Glutamatergic neuron (in vitro differentiated cells): ENCODE measurements at places on chromosomes 6 and 20. TPM values are rescaled to one million over a fixed set of nuclear protein-coding genes. Genes with fewer than 3 reads are reported as not detected.

BPIFA1 gene
- total RNA-seq: not detected

TREML2 gene
- total RNA-seq: not detected

CPXM1 gene
- 28.1 TPM for total RNA-seq

TNNC2 gene
- 0.64 TPM for total RNA-seq

CFB gene
- not detected for total RNA-seq

C6orf52 gene
- 4.1 TPM for total RNA-seq

DNA sequence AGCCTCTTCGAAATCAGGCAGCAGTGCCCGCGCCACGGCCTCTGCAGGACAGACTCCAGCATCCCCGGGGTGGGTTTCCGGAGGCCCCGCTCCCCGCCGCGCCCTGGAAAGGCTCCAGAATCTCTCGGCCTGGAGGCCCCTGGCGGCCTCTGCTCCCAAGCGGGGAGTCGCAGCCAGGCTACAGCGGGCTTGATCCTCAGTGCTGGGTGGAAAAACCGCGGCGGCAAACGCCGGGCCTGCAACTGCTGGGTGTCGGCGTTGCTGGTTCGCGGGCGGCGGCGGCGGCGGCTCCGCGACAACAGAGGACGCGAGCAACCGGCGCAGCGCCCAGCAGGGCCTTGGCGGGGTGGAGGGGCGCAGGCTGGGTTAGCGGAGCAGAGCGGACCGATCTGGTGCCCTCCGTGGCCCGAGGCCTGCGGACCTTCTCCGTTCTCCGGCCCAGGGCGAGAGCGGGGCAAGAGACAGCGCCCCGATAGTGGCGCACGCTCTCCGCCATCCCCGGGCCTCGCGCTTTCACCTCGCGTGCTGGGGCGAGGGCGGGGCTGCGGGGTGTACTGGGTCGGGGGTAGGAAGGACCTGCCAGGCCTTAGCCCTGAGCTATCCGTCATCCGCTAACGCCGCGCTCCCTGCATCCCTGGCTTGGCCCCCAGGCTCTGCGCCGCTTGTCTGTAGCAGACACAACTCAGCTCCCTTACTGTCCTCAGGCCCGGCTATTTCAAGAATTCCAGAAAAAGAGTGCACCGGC is 3.4 kb upstream of the ZNF292 start:
- peak overlapping the region; percentile 97 for H3K27ac ChIP-seq
- H3K4me3 ChIP-seq: peak overlapping the region; percentile 93
- peaks cover 18% of the 10 kb centered on the region for H3K27me3 ChIP-seq
- DNase-seq: peak; percentile 79
- H3K36me3 ChIP-seq: peaks cover 4% of the 10 kb centered on the region

DNA sequence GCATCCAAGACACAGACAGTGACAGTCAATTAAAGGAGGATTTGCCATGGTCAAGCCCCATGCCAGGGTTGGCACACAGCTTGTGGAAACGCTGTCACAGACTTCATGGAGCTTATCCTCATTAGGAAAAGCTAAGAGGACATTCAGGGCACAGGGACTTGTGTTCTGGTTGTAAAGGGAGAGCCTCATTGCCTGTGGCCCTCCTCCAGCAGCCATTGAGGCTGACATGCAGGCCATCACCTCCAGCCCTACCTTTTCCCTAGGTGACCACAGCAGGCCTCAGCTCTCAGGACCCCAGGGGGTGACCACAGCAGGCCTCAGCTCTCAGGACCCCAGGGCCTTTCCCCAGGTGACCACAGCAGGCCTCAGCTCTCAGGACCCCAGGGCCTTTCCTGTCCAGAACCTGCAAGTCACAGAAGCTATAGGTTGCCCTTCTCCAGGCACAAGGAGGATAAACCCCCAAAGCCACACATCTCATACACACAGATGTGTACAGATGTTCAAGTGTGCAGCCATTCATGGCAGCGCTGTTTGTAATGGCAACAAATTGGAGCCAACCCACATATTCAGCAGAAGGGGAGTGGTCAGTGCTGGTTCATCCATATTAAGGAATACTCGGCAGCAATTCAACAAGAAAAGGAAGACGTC is 26.1 kb downstream of the DUSP22 start:
- H3K27ac ChIP-seq: no peak overlapping the region
- H3K4me1 ChIP-seq: peaks cover 7% of the 10 kb centered on the region
- DNase-seq: no peak
- H3K27me3 ChIP-seq: no peaks in the 10 kb centered on the region
- H3K36me3 ChIP-seq: peaks cover 13% of the 10 kb centered on the region

- DNase-seq: no peak
- peaks cover 6% of the 10 kb centered on the region for H3K36me3 ChIP-seq
- no peak overlapping the region for H3K27ac ChIP-seq
- no peak overlapping the region for H3K4me3 ChIP-seq
Observed at GRCh38 chr6:71238351-71238750, 50.3 kb upstream of the OGFRL1 start.

DNA sequence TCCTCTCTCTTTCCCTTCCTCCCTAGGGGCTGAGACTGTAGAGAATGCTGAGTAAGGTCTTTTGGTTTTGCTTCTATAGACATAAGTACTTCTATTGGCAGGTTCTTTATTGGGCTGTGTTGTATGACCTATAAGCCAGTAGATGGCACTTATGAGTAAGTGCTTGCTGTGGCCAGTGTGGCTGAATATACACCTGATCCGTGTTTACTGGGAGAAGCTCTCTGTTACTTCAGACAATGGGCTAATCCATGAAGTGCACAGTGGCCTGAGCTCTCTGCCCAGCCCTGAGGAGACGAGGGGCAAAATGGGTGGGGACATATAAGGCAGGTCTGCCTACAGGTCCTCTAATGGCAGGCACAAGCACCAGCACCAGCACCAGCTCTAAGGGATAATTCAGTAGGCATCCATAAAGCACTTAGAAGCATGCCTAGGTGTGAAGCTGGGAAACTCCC is 610.3 kb downstream of the RNF144B start:
- H3K4me1 ChIP-seq: no peaks in the 10 kb centered on the region
- no peak overlapping the region for H3K27ac ChIP-seq
- H3K36me3 ChIP-seq: no peaks in the 10 kb centered on the region
- no peak for DNase-seq
- H3K27me3 ChIP-seq: no peaks in the 10 kb centered on the region
- H3K4me3 ChIP-seq: no peak overlapping the region

DNA sequence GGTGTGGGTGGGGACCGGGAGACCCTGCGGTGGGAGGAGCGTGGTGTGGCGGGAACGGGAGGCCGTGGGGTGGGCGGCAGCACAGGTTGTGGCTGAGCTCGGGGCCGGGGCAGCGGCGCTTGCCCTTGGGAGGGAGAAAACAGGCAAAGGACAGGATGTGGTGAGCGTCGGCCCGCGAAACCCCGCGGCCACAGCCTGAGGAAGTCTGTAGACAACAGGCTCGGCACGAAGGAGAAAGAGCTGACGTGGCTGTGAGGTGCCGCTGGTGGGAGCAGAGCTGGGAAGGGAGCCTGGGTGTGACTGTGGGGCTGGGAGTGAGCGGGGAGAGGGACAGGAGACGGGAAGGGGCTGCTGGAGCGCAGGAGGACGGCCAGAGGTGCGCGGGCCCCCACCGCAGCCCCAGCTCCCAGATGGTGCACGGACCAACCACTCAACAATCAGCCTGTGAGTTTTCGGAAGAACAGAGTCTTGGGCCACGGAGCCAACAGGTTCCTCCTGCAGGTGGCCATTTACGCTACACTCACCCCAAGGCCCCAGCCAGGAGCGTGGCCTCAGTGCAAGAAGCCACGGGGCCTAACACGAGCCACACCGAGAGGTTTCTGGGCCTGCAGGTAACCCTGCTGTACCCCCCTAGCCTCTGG is 202.8 kb downstream of the DLL1 start:
- DNase-seq: peak; percentile 62
- no peaks in the 10 kb centered on the region for H3K36me3 ChIP-seq
- peaks cover 14% of the 10 kb centered on the region for H3K4me1 ChIP-seq
- H3K27ac ChIP-seq: no peak overlapping the region

- H3K4me1 ChIP-seq: peaks cover 4% of the 10 kb centered on the region
- DNase-seq: no peak
- no peaks in the 10 kb centered on the region for H3K36me3 ChIP-seq
- H3K27me3 ChIP-seq: peaks cover 5% of the 10 kb centered on the region
- H3K27ac ChIP-seq: no peak overlapping the region
- H3K4me3 ChIP-seq: no peak overlapping the region
Observed at GRCh38 chr20:38214256-38215193, 46.0 kb downstream of the KIAA1755 start.

DNA sequence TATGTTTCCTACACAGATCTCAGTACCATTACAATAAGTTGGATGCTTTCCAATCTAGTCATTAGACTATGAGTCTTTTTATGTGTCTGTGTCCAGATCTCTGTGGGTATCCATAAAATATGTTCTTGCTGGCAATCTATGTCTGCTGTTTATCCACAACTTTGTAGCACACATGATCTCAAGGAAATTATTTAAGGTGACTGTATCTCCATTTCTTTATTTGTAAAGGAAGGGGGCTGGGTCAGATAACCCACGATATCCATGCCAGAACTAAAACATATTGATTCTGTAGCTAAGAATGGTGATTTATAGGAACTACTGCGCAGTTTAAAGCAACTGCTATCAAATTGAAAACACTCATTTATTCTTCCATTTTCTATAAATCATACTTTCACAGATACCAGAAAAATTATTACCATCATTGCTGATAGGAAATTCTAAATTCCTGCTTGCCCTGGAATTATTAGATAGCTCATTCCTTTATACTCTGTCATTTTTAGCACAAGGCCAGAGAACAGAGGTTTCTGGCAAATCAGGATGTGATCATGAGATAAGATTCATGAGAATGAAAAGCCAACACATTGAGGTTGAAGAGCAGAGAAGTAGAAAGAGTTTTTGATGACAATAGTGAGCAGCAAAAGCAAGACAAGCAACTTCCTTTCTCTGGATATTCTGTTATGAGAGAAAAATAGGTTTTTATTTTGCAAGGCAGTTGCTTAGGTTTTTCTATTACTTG is 851.4 kb upstream of the CITED2 start:
- no peaks in the 10 kb centered on the region for H3K4me1 ChIP-seq
- peaks cover 5% of the 10 kb centered on the region for H3K36me3 ChIP-seq
- no peaks in the 10 kb centered on the region for H3K27me3 ChIP-seq
- H3K4me3 ChIP-seq: no peak overlapping the region
- H3K27ac ChIP-seq: no peak overlapping the region

DNA sequence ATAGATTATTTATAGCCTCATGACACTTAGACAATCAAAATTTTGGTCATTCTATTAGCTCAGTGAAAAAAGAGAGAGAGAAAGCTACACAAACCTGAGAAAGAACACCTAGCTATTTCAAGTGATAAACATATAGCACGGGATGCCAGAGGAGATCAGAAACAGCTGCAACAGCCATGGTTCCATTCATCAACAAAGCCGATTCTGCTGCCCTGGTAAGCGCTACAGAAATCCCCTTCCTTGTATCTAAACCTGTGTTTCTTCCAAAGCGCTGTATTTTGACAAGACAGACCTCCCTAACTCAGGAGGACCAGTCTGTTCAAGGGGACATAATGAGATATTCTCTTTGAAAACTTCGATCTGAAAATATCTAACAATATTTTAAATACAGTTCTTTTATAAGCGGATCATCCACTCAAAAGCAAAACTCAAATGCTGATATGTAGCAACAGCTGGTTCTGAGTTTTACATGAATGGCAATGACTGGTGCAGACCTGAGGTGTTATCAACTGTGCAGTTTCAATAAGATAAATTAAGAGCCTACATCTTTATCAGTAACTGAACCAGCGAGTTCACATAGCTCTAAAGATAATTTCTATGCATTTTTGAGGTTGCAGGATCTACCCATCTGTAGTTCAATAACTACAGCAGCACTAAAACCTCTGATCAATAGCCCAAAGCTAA is 447.8 kb downstream of the FRK start:
- H3K36me3 ChIP-seq: peaks cover 3% of the 10 kb centered on the region
- no peak overlapping the region for H3K27ac ChIP-seq
- H3K27me3 ChIP-seq: no peaks in the 10 kb centered on the region
- peaks cover 6% of the 10 kb centered on the region for H3K4me1 ChIP-seq
- H3K4me3 ChIP-seq: no peak overlapping the region
- DNase-seq: no peak

DNA sequence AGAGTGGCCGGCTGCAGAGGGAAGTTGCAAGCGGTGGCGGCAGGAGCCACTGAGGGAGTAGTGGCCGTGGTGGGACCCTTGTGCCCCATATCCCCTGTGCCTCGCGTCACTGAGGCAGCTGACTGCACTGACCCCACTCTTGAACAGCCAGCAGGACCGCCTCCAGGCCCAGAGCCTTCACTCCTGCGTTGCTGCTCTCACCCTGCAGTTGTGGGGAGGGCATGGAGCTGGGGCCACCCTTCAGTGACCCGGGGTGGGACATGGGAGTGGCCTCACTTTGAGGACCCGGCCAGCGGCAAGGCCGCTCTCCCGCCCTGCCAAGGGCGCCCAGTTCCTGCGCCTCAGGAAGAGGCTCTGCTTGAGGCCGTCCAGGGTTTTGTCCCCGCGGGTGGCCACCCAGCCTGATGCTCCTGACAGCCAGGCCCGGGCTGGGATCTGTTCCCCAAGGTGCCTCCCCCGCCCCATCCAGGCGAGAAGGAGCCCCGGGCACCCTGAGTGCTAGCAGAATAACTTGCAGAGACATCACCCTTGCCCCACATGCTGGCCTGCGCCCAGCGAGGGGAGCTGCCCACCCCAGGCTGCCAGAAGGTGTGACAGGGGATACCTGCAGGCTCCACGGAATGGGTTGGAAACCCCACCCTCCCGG is 44.4 kb downstream of the HLA-DRA start:
- no peaks in the 10 kb centered on the region for H3K36me3 ChIP-seq
- no peaks in the 10 kb centered on the region for H3K4me1 ChIP-seq
- DNase-seq: no peak
- H3K27me3 ChIP-seq: peaks cover 2% of the 10 kb centered on the region
